ENCODE measurements at places on chromosomes 12 and 14.

GRCh38 chr12:58174316-58174715 lies 232.9 kb downstream of the ATP23 start:
- DNase-seq, result no peak

GRCh38 chr12:37565112-37565511 lies 751.5 kb upstream of the ALG10B start:
- no peak for DNase-seq

- no peak for DNase-seq
These were observed 169.9 kb downstream of the DPF3 start for GRCh38 chr14:72723858-72724530.

GRCh38 chr12:81683881-81684280 lies 75.3 kb downstream of the PPFIA2 start:
- DNase-seq, result no peak

GRCh38 chr14:61746881-61747280 lies 15.3 kb upstream of the SNAPC1 start:
- no peak for DNase-seq

- DNase-seq, result no peak
These were observed 671.8 kb downstream of the RPS29 start for GRCh38 chr14:48914382-48914781.

- DNase-seq, result peak; percentile 32
These were observed 348.3 kb downstream of the ZFP36L1 start for GRCh38 chr14:68444449-68445168.

- no peak for DNase-seq
These were observed 23.5 kb downstream of the RDH12 start for GRCh38 chr14:67725171-67725570.

DNA sequence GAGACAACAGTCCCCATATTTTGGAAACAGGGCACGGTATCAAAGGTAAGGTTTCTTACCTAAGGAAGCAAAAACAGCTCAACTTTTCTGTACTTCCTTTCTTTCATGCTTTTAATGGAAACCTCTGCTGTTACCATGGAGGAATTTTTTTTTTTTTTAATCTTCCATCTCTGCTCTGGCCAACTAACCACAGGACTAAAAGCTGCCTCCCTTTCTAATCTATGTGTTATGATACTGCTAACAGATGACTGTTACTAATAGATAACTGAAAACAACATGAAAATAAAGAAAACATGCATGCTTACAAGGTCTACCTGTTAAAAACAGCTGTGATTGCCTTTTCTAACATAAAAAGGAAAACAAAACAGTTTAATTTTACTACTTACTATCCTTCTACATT lies 168.4 kb downstream of the SOX5 start:
- no peak for DNase-seq

DNA sequence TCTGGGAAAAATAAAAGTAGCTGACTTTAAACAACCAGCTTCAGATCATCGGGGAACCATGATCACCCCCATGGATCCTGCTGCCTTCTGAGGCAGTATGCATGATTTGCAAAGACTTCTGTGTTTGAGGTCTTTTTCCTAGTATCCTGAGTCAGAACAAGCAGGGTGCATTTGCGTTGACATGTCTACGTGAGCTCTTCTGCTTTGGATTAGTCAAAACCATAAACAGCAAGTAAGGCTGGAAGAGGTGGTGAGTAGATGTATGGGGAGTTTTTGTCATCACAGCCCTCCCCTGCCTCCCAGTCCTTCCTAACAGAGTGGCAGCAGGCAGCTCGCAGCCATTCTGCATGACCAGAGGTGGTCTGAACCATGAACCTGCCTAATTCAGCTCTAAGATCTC lies 24.1 kb downstream of the PLEKHG7 start:
- DNase-seq, result no peak

GRCh38 chr12:57835366-57836288 lies 10.9 kb downstream of the CTDSP2 start:
- DNase-seq, result peak; percentile 57

GRCh38 chr12:6205761-6206160 lies 5.6 kb downstream of the CD9 start:
- DNase-seq, result no peak

GRCh38 chr14:104239861-104240301 lies 101.5 kb downstream of the KIF26A start:
- no peak for DNase-seq

DNA sequence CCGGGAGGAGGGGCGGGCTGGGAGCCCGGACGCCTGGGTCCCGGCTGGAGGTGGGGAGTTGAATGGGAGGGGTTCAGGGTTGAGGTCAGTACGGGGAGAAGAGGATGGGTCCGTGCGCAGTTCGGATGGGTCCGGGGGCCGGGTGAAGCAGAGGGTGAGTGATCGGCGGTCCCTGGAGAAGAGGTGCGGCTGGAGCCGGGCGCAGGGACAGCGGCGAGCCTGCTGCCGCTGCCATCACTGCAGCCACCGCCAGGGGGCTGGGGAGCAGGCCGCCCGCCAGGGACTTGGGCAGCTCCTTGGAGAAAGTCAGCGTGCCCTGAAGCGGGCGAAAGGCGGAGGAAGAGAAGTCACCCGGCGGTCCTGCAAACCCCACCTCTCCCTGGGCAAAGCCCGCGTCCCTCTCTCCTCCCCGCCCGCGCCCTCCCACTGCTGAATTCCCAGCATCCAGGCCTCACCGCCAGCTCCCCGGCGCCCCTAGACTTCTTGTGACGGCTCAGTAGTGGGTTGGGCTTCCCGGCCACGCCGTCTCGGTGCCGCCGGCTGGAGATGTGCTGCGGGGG lies 6.0 kb upstream of the GPR84 start:
- DNase-seq, result peak; percentile 58

DNA sequence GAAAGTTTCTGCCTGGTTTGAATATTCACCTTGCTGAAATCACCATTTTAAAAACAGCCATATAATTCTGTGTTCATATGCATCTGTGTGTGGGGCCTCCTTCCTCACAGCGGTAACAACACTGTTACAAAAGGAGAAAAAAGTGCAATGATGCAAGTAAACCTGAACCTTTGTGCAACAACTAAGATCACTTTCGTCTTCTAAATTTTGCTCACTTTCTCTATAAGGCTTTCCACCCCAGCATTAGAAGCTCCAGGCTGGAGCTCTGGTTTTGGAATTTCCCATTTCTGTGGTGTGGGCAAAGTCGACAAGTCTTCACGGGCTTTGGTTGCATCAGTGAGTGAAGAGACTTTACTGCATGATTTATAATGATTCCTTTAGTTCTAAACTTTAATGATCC lies 18.4 kb downstream of the FGD6 start:
- DNase-seq, result no peak

GRCh38 chr14:69424149-69424923 lies 25.8 kb downstream of the SLC39A9 start:
- DNase-seq, result no peak

- peak; percentile 83 for DNase-seq
These were observed 53.5 kb downstream of the SLC38A6 start for GRCh38 chr14:61034416-61035120.

DNA sequence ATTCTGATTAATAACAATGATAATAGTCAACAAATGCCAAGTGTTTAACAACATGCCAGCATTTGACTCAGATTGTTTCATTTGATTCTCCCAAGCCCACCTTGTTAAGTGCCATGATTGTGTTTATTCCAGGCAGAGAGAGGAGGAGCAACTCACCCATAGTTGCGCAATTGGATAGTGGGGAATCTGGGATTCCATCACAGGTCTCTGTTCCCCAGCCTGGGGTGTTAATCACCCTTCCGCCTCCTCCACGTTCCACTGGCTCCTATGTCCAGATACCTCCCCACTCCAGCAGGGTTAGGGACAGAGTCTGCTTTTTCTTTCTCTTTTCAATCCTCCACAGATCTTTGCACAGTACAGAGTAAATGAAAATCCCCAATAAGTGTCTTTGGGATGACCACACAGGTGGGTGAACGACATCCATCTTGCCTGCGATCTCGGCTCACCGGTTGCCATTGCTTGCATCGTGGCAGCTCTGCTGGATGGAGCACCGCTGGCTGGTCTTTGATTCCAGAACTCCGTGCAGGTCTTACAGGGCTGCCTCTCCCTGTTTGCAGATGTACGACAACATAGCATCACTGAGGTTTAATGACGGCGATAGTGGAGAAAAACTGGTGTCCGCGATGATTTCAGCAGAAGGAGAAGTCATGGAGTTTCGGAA lies 78.8 kb downstream of the DNAH10 start:
- DNase-seq, result no peak

GRCh38 chr12:75982169-75982564 lies 49.4 kb downstream of the PHLDA1 start:
- no peak for DNase-seq

DNA sequence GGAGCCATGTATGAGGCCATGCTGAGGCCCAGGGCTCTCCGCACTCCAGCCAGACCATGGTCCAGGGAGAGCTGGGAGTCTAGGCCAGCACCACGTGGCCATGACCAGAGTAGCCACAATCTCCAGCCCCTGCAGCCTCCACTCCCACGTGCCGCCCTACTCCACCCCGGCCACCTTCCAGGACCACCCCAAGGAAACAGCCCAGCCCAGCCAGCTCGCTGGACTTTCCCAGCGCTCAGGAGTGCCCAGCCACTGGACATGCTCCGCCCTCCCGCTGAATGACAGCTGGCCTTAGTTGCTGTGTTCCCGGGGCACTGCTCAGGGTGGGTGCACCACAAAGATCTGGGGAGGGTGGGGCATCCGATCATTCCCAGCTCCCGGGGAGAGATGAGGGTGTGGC lies 2.1 kb upstream of the C14orf180 start:
- DNase-seq, result no peak

- DNase-seq, result peak; percentile 9
These were observed 475.4 kb downstream of the NPAS3 start for GRCh38 chr14:33414041-33414440.

- DNase-seq, result no peak
These were observed 1.5 kb upstream of the STAT6 start for GRCh38 chr12:57112492-57113294.

DNA sequence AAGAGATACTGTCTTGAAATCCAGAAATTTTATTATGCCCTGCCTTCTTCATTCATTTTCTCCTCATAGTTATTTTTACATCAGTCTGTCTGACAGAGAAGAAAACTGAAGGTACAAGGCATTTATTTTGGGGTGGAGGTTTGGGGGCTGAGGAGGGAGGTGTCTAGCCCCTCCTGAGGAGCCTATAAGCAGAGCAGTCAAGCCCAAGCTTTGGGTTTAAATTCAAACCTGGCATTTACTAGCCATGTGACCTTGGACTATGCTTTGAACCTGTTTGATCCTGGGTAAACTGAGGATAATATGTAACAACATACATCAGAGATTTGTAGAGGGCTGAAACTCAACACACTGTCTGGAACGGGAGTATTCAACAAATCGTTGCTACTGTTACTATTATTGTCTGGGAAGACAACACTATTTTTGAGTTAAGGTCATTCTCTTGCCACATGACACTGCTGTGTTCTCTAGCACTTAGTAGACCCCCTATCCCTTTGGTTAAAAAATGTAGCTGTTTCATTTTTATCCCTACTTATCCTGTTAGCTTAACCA lies 66.1 kb upstream of the STRN3 start:
- DNase-seq, result no peak

GRCh38 chr14:103121846-103122584 lies 1.2 kb upstream of the TNFAIP2 start:
- peak; percentile 54 for DNase-seq

GRCh38 chr12:122327494-122328385 lies 61.4 kb upstream of the VPS33A start:
- DNase-seq, result no peak

- no peak for DNase-seq
These were observed 82.1 kb upstream of the FSCB start for GRCh38 chr14:44589180-44589579.

DNA sequence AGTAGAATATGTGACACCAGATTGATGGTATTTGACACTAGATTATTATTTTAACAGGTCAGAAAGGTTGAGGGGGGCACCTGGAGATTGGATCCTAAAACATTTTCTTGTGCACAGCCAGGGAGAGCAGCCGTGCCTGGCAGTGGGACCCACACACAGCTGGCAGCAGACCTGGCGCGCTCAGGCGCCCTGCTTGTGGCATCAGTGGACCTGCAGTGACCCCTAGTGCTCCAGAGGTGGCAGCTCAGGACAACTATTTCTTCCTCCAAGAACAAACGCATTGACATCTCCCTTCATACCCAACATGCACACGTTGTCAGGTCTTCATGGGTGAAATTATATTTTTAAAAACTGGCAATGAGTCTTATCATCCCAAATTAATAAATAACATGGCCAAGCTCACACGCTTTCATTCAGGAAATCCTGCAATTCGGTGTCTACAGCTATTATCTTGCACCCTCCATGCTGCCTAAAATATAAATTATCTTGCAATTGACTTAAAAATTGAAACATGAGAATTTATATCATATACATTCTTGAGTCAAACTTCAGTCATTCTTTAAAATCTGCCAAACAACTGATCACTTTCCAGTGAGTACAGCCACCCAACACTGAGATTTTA lies 7.7 kb upstream of the TMEM132D start:
- peak; percentile 48 for DNase-seq

GRCh38 chr12:89840162-89840922 lies 131.7 kb upstream of the ATP2B1 start:
- DNase-seq, result no peak

DNA sequence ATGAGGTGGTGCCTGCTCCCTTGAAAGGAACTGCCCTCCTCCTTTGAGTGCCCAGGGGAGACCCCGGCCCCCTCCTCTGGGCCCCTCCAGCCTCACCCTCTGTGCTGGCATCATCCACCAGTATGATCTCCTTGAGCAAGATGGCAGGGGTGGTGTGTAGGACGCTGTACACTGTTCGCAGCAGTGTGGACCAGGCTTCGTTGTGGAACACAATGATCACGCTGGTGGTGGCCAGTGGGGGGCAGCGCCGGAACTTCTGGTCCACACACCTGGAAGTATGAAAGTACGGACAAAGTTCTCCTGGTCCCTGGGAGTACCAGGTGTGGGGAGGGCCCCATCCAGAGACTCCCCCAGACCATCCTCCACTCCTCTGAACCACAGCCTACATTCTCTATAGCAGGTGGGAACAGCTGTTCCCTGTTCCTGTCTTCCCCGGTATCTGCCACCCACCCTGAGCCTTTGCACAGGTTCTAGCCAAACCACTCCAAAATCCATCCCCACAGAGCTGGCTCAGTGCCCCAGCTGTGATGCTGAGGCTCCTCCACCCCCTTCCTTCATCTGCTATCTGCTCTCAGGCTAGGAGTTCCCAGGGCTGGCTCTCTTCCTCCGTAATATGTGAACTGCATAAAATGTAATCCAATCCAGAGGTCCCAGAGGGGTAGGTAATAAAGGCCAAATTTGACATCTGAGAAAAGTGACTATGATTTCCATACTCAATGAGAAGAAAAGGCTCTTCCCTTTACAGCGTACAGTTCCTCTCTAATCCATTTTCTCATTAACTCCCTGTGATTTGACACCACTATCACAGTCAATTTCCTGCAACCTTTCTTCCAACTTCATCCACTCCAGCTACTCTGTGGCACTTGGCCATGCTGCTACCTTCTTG lies 13.9 kb downstream of the GALNT6 start:
- no peak for DNase-seq

GRCh38 chr12:31897781-31898503 lies 61.3 kb upstream of the RESF1 start:
- peak; percentile 91 for DNase-seq

GRCh38 chr12:49811136-49811535 lies 17.1 kb downstream of the NCKAP5L start:
- DNase-seq, result no peak
